ENCODE measurements at places on chromosomes 1 and 21.
A peak's percentile ranks its signal among the peaks of the same experiment; 100 is the strongest.

GRCh38 chr1:218568962-218569550 is 223.9 kb downstream of the TGFB2 start:
- no peak for DNase-seq

DNA sequence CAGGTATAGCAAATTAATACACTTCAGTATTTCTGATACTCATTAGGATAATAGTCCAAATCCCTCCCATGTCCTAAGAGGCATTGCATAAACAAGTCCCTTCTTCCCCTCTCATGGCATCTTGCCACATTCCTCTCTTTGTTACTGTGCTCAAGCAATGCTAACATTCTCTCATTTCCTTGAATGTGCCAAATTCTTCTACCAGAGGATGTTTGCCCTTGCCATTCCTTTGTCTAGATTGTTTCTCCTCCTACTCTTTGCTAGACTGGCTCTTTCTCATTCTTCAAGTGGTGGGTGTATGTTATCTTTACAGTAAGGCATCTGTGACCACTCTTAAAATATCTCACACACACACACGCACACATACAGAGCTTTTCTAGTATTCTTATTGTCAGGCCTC is 621.0 kb upstream of the CXADR start:
- no peak for DNase-seq

DNA sequence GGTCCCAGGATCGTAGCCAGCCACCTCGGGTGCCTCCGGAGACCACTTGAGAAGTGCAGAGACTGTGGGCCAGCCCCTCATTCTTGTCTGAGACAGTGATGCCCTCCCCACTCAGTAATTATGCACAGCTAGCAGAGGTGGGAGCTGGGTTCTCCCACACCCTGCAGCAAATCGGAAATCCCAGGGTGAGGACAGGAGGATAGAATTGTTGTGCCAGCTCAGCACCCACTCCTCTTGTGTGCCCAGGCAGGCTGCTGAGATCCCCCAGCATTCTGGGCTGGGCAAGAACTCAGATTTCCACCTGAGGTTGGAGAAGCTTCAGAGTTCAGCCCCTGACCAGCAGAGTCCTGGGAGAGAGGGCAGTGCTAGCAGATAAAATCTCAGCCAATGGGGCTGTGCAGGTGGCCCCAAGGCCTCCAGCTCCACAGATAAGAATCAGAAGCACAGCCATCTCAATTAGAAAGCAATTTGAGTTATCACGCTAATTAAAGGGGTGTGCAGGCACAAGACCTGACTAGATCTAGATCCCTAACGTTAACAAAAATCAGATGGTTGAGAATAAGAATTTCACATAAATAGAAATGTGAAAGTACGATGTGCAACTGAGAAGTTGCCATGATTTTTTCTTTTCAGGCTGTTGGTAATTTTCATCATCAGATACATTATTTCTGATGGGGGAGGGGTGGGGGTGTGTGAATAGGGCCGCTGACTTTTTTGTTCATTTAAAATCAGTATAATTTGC is 45.5 kb upstream of the IRF2BP2 start:
- no peak for DNase-seq

DNA sequence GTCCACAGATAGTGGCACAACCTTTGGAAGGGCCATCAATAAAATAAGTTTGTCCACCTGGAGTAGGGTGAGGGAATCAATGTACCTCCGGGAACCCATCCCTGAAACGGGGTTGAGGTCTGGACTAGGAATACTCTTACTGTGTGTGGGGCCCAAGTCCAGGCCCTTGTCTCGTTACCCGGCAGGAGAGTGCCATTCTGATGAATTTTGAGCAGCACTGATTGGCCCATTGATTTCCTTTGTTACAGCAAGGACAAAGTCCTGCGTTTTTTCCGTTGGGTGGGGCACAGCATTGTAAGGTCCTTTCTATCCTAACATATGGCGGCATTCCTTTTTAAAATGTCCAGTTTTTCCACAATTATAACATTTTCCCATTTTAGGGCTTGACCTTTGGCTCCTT is 75.2 kb downstream of the AXDND1 start:
- no peak for DNase-seq

- no peak for DNase-seq
Observed at GRCh38 chr1:25182629-25183028, 49.7 kb downstream of the SYF2 start.

DNA sequence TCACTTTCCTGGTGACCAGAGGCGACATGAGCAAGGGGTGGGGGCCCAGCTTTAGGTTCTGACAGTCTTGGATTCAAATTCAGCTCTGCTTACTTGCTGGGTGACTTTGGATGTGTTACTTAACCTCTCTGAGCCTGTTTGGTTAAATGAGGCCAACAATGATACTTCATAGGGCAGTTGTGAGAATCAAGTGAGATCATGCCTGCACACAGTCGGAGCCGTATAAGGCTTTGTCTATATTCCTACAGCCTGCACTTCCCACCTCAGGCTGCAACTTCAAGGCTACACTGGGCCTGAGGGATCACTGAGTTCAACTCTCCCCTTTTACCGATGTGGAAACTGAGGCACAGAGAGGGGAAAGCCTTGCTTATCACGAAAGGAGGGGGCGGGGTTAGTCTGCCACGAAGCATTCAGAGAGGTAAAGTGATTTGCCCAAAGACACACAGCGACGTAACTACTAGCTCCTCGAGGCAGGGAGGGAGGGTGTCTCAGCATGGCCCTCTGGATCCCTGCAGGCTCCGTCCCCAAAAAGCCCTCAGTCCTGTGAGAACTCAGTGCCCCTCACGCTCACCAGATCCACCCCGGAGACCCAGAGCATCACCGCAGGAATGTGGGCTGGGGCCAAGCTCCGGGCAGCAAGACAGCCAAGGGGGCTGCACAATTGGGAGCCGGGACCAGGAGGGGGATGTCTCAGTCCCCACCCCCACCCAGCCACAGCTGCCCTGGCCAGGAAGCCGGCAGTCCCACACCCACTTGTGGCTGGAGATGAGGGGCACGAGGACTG is 25.0 kb downstream of the SDC3 start:
- DNase-seq = no peak

GRCh38 chr1:240189386-240189989 is 97.8 kb downstream of the FMN2 start:
- DNase-seq = no peak

DNA sequence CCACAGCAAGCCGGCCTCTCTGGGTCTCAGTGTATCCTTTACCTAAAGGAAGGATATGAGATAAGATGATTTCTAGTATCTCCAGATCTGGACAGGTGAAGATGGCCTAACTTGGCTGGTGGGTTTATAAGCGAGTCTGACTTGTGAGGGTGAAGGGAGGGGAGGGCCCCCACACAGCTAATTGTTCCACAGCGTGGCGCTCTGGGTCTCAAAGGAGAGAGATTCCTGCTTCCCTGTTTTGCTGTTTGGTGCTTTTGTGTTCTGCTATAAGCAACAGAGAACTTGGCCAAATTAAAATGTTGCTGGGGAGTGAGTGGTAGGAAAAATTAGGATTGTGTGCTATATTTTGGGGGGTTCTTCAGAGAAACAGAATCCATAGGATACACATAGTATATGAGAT is 28.9 kb upstream of the NLRP3 start:
- no peak for DNase-seq

GRCh38 chr1:40303051-40303771 is 13.9 kb downstream of the COL9A2 start:
- DNase-seq = no peak

DNA sequence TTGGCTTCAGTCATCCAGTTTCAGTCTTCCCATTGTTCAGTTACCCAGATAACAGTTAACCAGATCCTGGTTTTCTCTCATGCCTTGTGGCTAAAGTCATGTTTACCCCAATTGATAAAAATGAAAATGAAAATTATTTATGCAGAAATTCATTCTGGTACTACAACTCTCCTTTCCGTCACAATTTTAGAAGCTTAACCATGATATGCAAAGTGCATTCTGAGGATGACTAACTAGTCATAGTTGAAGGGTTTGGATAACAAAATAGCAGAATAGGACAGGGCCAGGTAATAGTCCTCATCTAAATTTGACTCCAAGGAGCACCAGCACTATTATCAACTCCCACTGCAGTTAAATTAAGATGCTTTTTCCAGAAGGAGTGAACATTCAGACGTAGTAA is 94.7 kb downstream of the NTMT2 start:
- DNase-seq = no peak

GRCh38 chr1:244792188-244792850 is 43.1 kb upstream of the COX20 start:
- DNase-seq = no peak

GRCh38 chr1:22627331-22627730 is 9.1 kb upstream of the C1QA start:
- no peak for DNase-seq

- no peak for DNase-seq
Observed at GRCh38 chr1:217184854-217185253, 446.0 kb downstream of the GPATCH2 start.

GRCh38 chr21:14699433-14700407 is 153.6 kb upstream of the SAMSN1 start:
- no peak for DNase-seq

- no peak for DNase-seq
Observed at GRCh38 chr21:41966041-41966833, 12.4 kb upstream of the C2CD2 start.

DNA sequence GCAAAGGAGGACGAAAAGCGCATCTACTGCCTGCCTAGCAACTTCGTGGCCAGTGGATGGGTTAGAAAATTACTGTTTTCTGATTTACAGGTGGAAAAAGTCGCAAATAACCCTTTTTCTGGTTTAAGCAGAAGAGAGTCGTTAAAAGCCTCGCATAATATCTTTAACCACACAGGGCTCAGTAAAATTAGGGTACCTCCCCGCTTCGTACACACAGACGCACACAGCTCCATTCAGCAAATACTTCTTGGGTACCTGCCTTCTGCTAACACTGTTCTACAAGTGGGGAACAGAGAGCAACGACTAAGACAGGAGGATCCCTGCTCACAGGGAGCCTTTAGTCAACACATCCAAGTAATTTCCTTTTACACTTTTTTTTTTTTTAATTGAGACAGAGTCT is 704 bp downstream of the ALG6 start:
- no peak for DNase-seq

DNA sequence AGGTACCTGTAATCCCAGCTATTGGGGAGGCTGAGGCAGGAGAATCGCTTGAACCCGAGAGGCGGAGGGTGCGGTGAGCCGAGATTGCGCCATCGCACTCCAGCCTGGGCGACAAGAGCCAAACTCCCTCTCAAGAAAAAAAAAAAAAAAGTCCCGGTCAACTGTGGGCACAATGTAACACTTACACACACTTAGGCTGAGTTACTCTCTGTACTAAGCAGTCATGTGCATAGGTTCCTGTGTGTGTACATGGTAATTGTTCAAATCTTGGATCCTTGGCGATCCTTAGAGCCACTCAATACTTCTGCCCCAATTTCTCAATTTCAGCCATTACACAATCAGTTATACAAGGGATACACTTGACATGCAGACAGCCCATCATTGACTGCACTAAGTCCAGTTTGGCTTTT is 11.6 kb downstream of the SDCCAG8 start:
- DNase-seq = no peak

- peak; percentile 81 for DNase-seq
Observed at GRCh38 chr1:203765029-203765837, at the start of gene LAX1. Gene LAX1 (plus strand): TSS chr1:203765183. CDS start chr1:203765566, 383 bp downstream.

DNA sequence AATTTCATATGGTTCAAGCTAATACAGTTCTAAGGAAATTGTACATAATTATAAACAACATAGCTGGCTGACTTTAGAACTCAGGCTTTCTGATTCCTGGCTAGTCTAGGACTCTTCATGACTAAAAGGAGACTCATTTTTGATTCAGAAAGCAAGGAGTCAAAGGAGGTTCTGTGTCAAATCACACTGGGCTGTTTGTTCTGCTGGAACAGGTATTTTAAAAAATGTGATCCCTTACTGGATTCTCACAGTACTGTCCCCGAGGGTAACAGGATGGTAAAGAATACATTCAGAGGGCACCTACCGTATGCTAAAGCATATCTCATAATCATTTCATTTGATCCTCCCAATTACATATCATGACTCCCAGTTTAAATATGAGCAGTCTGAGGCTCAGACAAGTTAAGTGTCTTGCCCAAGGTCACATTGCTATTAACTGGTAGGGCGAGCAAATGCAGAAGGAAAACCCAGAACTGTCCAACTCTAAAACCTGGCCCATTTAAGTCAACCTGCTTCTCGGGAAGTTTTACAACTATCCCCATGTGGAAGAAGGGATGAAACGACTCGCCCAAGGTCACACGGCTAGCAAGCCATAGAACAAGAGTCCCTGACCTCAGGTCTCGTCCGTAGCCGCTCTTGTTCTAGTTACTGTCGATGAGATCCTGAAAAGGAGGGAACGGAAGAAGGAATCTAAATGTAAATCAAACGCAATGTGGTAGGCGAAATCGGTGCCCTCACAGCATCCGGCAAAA is 675 bp downstream of the MYSM1 start:
- DNase-seq = no peak

DNA sequence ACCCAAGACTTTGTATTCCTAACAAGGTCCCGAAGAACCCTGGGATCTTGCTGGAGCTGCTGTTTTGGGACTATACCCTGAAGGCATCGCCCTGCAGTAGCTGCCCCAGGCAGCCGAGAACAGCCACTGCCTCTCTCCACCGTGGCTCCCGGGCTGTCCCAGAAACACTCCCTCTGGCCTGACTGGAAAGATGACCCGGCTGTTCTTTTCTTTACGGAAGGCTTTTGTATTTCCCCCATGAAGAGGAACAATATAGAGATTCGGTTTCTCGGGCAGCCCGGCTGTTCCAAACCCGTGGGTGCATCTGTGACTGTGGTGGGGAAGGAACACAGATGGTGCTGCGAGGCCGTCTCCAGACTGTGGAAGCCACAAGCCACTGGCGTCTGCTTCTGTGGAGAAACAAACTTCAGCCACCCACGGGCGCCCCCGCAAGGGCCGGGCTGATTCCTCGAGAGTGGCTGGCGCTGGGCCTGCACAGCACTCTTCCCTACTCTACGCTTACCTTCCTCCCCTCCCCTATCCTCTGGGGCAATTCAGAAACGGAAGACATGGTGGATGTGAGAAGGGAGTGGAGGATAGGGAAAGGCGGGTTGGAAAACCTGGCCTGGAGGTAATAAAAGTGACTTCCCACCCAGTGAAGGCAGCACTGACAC is 33.7 kb upstream of the VASH2 start:
- no peak for DNase-seq

DNA sequence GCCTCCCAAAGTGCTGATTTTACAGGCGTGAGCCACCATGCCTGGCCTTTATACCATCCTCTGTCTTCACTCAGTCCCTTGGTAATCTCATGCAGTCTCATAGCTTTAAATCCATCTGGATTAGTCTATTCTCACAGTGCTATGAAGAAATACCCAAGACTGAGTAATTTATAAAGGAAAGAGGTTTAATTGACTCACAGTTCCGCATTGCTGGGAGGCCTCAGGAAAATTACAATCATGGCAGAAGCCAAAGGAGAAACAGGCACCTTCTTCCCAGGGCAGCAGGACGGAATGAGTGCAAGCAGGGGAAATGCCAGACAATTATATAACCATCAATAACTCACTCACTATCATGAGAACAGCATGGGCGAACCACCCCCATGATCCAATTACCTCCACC is 49.1 kb upstream of the CPLANE2 start:
- DNase-seq = no peak

- no peak for DNase-seq
Observed at GRCh38 chr21:22584308-22584707, 1586.1 kb downstream of the NCAM2 start.

- DNase-seq = no peak
Observed at GRCh38 chr1:180522213-180522515, 19.8 kb upstream of the ACBD6 start.

GRCh38 chr1:92864131-92864530 is 32.3 kb downstream of the RPL5 start:
- no peak for DNase-seq

- no peak for DNase-seq
Observed at GRCh38 chr1:236518322-236518721, 5.5 kb upstream of the LGALS8 start.
